ENCODE measurements at places on chromosomes 3 and 15.

DNA sequence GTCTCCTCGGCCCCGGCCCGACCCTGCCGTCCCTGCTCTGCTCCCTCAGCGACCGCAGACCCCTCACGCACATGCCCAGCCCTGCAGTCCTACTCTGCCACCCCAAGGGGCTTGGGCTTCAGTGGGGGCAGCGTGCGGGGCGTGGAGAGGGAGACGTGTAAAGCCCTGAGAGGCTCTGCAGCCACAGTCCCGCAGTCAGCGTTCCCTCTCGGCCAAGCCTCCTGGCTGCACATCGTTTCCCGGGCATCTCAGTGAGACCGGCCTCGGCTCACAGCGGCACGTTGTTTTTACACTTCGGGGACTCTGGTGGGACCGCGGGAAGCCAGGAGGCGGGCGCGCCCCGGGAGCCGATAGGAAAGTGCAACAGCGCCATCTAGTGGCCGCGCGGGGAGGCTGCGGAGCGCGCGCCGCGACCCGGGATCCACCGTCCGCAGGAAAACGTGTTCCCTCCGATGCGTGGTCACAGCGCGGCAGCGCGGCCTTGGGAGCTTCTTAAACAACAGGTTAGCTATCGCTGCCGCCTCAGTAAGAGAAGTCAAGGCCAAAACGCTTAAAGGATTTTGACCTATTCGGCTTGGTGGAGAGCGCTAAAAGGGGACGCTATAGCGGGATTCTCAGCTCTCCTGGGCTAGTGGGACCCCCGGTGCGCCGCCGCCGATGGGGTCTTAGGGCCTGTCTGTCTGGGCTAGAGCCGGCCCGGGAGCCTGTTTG lies 226.8 kb upstream of the IGF1R start:
- DNase-seq, result peak; percentile 80

DNA sequence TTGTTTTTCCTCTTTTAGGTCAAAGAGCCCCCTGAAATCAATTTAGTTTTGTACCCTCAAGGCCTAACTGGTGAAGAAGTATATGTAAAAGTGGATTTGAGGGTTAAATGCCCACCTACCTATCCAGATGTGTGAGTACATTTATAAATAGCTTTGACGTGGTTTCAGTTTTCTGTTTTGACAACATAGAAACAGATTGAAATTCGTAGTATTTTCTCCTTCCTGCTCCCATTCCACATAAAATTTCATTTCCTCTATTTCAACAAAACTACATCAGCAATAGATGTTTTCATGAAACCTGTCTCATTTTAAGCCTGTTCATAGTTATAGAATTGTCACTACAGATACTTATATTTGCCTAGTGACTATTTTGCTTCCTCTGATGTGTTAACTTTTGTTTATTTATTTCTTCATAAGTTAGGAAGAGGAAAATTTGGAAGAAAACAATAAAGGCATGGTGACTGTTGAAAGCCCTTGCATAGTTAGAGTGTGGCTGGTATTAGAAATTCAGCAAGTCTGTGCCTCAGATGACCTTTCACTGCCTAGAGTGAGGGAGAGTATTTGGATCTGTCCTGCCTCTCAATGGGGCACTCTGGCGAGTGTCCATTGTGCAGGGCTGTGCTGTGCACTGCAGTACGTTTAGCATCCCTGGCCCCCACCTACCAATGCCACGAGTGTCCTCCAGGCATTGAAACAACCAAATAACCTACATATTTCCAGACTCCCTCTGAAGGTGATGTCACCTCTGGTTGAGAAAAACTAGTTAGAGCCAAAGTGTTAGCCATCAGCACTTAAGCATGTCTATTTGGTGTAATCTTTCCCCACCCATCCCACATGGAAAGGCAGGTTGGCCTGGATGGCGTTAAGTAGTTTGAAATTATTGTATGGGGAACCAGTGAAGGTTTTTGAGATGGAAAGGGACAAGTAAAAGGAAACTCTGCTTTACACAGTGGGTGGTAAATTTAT lies 5.9 kb downstream of the EIF2AK4 start:
- no peak for DNase-seq

DNA sequence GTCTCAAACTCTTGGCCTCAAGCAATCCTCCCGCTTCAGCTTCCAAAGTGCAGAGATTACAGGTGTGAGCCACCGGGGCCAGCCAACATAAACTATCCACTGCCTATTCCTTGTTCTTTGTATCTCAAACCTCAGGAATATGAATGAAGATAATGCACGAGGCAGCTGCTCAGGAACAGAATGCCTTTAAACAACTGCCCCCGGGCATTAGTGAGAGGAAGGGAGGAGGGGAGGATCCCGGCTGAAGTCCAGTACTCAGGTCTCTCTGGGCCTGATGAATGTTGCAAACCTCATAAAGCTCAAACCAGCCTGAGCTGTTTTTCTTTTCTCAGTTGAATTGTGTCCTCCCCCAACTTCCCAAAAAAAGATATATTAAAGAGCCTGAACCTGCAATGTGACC lies 26.9 kb upstream of the MTMR14 start:
- DNase-seq, result no peak

DNA sequence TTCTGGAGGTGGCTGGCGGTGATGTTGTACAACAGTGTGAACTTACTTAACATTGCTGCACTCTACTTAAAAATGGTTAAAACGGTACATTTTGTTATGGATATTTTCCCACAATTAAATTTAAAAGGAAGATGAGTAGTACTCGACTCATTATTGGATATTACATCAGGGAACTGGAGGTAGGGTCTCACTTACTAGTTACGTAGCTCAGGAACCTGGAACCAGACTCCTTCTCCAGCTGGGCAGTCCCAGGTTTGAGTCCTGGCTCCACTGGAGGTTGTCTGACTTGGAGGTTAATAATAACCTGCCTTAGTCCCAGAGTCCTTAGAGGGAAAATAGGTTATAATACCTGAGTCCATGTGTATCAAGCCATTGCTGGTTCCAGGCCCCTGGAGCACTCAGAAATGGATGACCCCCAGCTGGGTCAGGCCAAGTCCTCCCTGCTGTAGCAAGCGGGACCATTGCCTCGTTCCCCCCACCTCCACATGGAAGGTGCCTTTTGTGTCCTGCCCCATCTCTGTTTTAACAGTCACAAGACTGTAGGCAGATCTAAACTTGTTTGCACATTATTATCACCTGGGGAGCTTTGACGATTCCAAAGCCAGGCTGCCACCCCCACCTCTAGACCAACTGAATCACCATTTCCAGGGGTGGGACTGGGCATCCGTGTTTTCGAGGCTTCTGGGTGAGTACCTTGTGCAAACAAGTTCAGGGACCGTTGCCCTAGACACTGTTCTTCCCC lies 126.6 kb downstream of the IGF1R start:
- DNase-seq, result no peak

DNA sequence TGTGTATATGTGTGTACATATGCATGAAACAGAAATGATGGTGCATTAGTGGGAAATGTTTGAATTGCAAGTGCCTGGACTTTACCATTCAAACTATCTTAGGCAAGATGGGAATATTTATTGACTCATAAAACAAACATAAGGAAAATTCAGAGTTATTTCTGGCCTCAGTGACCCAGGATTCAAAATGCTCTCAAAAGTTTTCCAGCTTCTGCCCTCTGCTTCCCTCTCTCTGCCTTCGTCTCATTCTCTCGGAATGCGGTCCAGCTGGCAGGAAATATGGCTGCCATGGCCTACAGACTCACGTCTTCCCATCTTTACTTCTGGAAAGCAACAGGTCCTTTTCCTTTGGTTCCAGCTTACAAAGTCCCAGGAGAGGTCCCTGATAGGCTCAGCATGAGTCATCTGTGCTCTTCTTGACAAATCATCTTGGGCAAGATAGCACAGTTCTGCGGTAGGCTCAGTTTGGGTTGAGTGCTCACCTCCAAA lies 8.7 kb upstream of the ZNF774 start:
- peak; percentile 71 for DNase-seq

DNA sequence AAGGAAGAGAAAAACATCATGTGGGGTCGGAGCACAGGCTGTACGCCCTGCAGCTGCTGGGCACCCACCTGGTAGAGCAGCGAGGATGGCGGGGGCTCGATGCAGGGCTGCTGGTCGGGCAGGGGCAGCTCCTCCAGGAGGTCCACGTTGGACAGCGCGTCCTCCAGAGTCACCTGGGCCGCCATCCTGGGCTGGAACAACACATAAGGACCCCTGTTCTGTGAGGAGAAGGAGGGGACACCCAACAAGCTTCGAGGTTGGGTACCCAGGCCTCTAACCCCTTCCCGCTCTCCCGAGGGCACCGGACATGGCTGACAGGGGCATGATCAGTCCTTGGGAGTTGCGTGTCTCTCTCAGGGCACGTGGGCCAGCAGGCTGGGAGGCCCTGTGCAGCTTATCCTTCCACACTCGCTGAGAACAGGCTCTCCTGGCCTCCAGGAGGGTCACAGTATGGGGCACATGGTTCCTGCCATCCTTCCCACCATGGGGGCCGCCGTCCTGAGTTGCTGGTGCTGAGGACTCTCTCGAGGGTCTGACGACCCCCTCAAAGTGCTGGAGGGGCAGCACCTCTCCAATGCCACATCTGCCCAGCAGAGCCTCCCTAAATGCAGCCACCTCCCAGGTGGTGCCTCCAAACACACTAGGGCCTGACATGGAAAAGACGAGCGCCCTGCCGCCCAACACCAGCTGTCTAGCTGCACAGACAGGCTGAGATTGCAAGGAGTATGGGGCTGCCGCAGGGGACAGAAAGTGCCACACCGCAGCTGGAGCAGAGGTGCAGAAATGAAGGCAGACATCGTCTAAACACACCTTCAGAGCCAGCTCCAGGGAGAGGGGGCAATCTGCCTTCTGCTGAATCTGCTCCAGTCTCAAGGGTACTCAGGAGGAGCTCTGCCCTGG lies 32.8 kb downstream of the CYFIP1 start:
- no peak for DNase-seq

DNA sequence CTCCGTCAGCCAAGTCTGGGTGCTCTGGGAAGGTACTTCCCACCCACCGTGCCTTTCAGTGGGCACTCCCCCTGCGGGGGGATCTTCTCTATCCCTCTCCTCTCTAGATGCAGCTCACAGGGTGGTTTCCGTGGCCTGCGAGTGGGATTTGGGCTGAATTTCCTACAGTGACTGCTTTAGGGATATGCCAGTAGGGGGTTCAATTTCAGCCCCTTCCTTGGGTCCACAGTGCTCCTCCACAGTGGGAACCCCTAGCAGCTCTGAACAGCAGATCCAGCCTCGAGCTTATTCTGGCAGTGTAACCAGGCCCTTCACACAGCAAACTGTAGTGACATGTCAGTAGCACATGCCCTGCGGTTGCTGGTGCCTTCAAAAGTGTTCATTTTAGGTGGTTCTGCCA lies 155.7 kb downstream of the CHDH start:
- no peak for DNase-seq

- DNase-seq, result no peak
These were observed 52.6 kb upstream of the ABHD10 start for GRCh38 chr3:111926266-111926676.

DNA sequence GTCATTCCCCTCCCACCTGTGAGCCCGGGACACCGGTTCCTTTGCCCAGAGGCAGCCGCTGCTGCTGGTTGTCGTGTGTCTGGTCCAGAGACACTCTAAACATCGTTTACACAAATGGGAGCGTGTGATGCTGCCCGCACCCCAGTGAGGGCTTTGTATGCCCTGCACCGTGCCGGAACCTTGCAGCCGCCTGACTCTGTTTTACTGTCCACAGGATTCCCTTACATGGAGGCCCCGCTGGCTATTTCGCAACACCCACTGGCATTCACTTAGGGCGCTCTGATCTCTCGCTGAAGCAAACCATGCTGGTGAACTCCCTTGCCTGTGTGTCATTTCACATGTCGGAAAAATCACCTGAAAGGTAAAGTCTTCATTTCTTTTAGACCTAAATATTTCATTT lies 100.8 kb upstream of the SLC6A6 start:
- DNase-seq, result no peak

- DNase-seq, result no peak
These were observed 950.7 kb downstream of the MCTP2 start for GRCh38 chr15:95182091-95182490.

- DNase-seq, result no peak
These were observed 16.2 kb downstream of the TRPM1 start for GRCh38 chr15:31085359-31085758.

DNA sequence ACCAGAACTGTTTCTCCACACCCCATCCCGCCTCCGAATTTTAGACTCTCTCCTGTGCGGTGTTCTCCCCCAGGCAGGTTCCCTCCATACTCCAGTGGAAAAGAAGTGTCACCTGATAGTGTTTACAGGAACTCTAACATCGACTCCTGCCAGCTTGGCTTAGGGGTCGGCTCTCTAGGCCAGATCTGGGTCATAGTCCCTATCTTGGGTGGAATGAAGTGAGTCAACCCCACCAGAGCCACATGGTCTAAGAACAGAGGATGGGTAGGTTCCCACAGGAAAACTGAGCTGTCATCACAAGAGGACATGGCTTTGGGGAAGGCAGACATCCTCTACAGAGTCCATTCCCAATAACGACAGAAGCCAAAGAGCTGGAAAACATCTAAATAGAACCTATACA lies 5.9 kb downstream of the BCL2L10 start:
- DNase-seq, result no peak

DNA sequence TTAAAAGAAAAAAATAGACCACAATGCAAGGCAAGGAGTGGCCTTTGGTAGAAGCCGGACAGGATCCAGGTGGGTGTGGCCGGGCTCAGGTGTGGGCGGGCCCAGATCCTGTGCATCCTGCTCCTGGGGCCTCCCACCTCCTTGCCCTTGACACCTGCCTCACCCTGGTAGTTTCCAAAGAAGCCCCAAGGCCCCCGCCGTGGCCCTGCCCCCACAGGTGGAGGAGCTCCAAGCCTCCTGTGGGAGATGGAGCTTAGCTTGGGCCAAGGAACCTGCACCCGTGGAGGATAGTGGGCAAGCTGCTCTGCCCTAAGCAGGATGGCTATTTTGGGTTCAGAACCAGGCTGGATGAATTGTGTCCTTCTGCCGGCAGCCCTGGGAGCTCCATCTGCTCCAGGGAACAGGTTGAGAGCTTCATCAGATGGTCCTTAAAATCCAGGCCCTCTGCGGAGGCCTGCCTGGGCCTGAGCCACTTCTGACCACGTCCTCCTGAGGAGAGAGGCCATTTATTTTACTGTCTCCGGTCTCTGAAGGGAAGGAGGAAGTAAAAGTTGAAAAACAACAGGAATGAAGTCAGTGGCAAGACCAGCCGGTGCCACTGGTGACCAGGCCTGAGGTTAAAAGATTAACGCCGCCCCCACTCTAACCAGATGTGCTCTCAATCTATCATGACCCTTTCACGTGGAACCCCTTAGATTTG lies 53.9 kb upstream of the KLF13 start:
- no peak for DNase-seq

DNA sequence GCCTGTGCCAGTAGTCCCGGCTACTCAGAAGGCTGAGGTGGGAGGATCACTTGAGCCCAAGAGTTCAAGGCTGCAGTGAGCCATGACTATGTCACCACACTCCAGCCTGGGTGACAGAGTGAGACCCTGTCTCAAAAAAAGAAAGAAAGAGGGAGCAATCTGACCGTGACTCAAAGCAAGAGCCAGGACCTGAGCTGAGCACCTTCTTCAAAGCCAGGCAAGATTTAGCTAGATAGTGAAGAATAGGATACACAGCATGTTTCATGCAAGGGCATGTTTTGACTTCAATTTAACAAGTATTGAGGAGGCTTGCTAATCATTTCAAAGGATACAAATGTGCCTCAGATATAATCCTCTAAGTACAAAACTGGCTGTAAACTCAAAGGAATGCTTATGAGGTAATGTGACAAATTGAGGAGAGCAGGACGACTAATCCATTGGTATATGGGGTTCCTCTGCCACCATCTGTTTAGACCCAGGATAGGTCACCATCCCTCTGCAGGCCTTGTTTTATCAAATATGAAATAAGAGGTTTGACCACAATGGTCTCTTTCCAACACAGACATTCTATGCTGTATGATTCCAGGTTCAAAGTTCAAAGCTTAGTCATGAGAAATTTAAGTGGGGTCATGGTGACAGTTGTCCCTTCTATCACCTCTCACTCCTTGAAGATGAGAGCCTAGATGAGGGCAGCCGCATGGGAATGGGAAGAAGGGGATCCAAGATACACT lies 33.2 kb downstream of the RAB27A start:
- DNase-seq, result no peak
